ENCODE measurements at places on chromosomes 3 and 15.

DNA sequence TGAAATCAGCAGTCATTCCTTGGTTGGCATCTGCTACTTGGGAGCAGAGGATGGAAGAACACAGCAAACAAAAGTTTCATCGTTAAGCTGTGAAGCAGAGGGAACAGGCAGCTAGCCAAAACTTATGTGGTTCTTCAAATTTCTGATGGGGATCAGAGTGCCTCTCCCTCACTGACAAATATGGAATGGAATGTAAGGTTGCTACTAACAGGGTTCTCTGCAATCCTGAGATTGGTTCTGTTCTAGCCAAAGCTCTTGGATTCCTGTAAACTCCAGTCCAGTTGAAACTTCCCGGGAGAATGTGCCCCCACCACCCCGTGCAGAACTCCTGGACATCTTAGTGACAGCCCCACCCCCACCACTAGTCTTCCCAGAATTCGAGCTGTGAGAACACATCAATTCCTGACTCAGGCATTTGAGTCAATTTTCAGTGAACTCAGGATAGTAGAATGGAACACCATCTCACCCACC is 55.9 kb upstream of the PHLDB2 start:
- no peak for DNase-seq

DNA sequence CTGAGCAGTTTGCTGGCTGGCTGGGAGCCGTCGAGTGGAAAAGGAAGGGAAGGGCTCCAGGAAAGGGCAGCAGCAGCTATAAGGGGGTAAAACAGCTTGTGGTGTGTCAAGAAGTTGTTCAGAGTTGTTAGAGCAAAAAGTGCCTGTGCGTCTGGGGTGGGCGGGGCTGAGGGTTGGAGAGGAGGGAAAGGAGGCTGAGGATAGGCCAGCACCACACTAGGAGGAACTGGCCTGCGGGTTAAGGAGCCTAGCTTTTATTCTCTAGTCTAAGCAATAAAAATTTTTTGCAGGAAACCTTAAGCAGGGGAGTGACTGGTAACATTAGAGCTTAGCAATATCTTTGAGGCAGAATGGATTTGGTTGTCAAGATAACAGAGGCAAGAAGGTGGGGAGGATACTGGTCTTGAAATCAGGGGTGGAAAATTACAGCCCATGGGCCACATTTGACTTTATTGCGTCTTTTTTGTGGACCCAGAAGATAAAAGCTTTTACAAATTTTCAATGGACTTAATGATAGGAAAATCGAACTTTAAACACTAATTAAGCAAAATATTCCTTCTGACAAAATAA is 134.5 kb upstream of the AADACL2 start:
- DNase-seq, result no peak

- DNase-seq, result no peak
Measured at GRCh38 chr3:52194485-52195290, 3.3 kb upstream of the ALAS1 start.

GRCh38 chr3:182405759-182406158 is 387.5 kb upstream of the ATP11B start:
- no peak for DNase-seq
